ENCODE measurements at places on chromosomes 6 and 20. TPM values are rescaled to one million over a fixed set of nuclear protein-coding genes. Genes with fewer than 3 reads are reported as not detected.
A peak's percentile ranks its signal among the peaks of the same experiment; 100 is the strongest.

DNA sequence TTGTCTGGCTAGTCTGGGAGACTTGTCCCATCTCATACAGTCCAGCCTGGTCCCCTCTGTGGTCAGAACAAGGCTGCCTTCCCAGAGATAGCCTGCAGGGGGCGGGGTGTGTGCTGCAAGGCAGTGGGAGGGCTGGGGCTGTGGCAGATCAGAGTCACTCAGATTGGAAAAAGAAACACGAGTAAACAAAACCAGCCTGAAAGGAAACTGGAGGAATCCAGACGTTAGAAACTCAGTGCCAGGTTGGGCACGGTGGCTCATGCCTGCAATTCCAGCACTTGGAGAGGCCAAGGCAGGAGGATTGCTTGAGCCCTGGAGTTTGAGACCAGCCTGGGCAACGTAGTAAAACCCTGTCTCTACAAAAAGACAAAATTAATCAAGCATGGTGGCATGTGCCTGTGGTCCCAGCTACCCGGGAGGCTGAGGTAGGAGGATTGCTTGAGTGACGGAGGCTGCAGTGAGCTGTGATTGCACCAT, 20.2 kb downstream of the LEMD2 start:
- DNase-seq, result peak; percentile 40
- no peak overlapping the region for H3K4me3 ChIP-seq
- no peak overlapping the region for H3K27ac ChIP-seq
- peaks cover 2% of the 10 kb centered on the region for H3K36me3 ChIP-seq

GRCh38 chr6:147615659-147616456, 107.4 kb downstream of the SAMD5 start:
- no peaks in the 10 kb centered on the region for H3K27me3 ChIP-seq
- no peaks in the 10 kb centered on the region for H3K36me3 ChIP-seq
- H3K4me3 ChIP-seq, result no peak overlapping the region
- peak; percentile 64 for DNase-seq
- no peak overlapping the region for H3K27ac ChIP-seq

DNA sequence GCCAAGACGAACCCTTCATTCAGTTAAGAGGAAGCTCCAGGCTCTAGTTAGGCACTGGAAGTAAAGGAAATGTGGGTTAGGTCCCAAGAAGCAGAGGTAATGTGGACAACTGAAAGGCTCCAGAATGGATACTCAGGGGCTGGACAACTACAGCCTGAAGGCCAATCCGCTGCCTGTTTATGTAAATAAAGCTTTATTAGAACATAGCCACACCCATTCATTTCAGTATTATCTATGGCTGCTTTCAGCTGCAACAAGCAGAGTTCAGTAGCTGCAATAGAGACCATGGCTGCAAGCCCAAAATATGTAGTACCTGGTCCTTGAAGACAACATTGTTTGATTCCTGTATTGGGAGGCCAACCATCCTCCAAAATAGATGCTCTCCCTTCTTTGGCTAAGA, 100.8 kb upstream of the MRPS10 start:
- H3K4me1 ChIP-seq, result peaks cover 37% of the 10 kb centered on the region
- no peak for DNase-seq
- H3K27ac ChIP-seq, result no peak overlapping the region
- H3K27me3 ChIP-seq, result no peaks in the 10 kb centered on the region
- no peak overlapping the region for H3K4me3 ChIP-seq
- H3K36me3 ChIP-seq, result no peaks in the 10 kb centered on the region

The TRIM40 gene
- not detected for total RNA-seq
